PC-3 (cell line): ENCODE measurements at places on chromosomes 16 and 17. TPM values are rescaled to one million over a fixed set of nuclear protein-coding genes. Genes with fewer than 3 reads are reported as not detected.

GRCh38 chr16:68367030-68367429 lies 56.2 kb downstream of the PRMT7 start:
- H3K4me3 ChIP-seq, result no peak overlapping the region
- DNase-seq, result peak; percentile 35
- H3K4me1 ChIP-seq, result no peaks in the 10 kb centered on the region
- no peaks in the 10 kb centered on the region for H3K36me3 ChIP-seq

DNA sequence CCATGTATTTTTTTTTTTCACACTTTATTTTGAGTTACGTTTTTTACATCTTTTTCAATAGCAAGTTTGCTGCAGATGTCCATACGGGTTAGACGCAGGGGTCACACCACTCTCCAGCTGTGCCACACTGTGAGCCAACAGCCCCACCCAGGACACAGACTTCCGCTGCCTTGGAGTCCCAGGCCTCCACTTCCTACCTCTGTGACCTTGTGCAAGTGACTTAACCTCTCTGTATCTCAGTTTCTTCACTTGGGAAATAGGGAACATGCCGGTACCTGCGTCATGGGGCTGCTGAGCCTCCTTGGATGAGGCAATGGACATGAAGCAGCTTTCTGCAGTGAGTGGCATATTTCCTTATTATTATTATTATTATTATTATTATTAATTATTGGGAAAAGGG lies 3.3 kb upstream of the PITPNA start:
- no peak overlapping the region for H3K27ac ChIP-seq
- no peak overlapping the region for H3K4me3 ChIP-seq
- DNase-seq, result no peak
- no peaks in the 10 kb centered on the region for H3K27me3 ChIP-seq

DNA sequence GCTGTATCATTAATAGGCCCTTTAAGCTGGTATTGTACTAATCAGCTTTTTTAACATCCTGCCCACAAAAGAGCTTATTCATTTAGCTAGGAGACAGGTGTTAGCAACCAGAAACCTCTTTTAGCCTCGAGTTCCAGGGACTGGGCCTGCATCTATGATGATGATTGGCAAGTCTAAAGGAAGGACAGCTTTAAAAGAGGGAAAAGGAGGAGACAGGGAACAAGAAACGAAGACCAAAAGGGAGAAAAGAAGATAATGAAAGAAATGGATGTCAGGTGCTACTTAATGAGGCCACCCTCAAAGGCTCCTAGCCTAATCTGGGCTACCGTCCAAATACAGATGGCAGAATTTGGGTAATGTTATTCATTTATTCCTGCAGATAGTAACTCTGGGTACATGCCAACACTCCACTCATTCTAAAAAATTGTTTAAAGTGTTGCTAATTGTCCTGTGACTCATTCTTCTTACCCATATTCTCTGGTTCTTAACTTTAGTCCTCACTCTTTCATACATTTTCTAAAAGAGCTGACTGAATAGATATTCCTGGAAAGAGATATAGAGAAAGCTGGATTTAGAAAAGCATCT lies 18.7 kb upstream of the RFFL start:
- DNase-seq, result peak; percentile 89
- peaks cover 5% of the 10 kb centered on the region; the same call in 1 of the 2 replicates for H3K36me3 ChIP-seq
- peaks cover 89% of the 10 kb centered on the region for H3K4me1 ChIP-seq
- peak overlapping the region; percentile 99 for H3K27ac ChIP-seq
- H3K4me3 ChIP-seq, result peak overlapping the region; percentile 51

DNA sequence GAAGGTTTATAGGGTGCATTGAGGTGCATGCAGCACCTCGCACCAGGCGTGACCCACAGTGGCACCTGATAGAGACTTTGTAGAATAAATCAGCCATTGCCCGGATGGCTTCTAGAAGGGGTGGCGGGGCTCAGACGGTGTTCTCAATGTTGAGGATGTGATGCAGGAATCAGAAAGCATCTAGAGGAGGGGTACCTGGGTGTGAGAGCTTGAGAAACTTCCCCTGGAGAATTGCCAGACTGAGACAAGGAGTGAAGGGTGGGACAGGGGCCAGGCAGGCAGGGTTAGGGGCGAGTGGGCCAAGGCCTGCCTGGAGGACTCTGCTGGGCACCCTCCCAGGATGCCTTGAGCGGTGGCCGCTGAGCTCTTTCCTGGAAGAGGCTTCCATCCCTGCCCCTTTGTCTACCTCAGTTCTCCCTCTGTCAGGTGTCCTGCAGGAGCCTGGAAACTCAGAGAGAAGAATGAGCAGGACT lies 9.3 kb upstream of the ADGRG1 start:
- no peak for DNase-seq
- peak overlapping the region; percentile 76; the same call in 1 of the 2 replicates for H3K4me3 ChIP-seq
- peak overlapping the region; percentile 99 for H3K27ac ChIP-seq

The TNFRSF17 gene
- total RNA-seq, result not detected in 2 replicates

- no peak overlapping the region for H3K27ac ChIP-seq
- H3K4me3 ChIP-seq, result no peak overlapping the region
- no peak for DNase-seq
Observed at GRCh38 chr17:78658281-78658785, 81.1 kb upstream of the DNAH17 start.

DNA sequence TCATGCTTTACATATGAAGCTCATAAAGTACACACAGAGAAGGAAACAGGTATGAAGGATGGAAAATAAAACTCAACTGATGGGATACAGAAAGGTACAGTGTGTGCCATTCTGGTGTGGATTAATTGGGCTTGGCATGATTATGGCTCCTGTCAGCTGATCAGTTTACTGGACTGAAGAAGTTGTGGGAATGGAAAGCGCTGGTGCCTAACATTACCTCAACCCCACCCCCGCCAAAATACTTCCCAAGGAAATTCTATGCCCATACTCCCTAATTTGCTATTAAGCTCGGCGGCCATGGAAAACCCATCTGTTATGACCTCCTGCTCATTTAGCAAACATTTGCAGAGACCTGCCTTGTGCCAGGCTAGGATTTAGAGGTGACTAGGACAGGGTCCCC lies 16.6 kb upstream of the PMFBP1 start:
- H3K27me3 ChIP-seq, result no peaks in the 10 kb centered on the region
- H3K4me3 ChIP-seq, result no peak overlapping the region
- no peak for DNase-seq
- no peaks in the 10 kb centered on the region for H3K4me1 ChIP-seq
- no peak overlapping the region for H3K27ac ChIP-seq

The TADA2A gene
- total RNA-seq, result 12.7 and 16.5 TPM in 2 replicates

GRCh38 chr17:75087558-75088453 lies at the start of gene SLC16A5:
TSS of gene SLC16A5 (plus strand) at chr17:75087954. CDS start at chr17:75093637, 5,683 bp downstream.
- no peak within 1 kb of the TSS for H3K27ac ChIP-seq
- H3K27me3 ChIP-seq, result no peaks in the 10 kb centered on the region
- peaks cover 20% of the 10 kb centered on the region for H3K4me1 ChIP-seq
- H3K36me3 ChIP-seq, result no peaks in the 10 kb centered on the region
- DNase-seq, result no peak
- H3K4me3 ChIP-seq, result no peak within 1 kb of the TSS

The TRAPPC2L gene
- 42.0 and 77.5 TPM in 2 replicates for total RNA-seq

DNA sequence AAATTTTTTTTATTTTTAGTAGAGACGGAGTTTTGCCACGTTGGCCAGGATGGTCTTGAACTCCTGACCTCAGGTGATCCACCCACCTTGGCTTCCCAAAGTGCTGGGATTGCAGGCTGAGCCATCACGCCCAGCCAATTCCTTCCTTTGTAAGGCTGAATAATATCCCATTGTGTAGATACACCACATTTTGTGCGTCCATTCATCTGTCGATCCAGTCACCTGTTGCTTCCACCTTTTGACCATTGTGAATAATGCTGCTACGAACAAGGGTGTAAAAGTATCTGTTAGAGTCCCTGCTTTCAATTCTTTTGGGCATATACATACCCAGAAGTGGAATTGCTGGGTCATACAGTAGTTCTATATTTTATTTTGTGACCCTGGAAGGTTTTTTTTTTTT lies 15.3 kb downstream of the TRPV2 start:
- no peaks in the 10 kb centered on the region for H3K27me3 ChIP-seq
- H3K36me3 ChIP-seq, result no peaks in the 10 kb centered on the region
- no peak overlapping the region for H3K27ac ChIP-seq
- H3K4me3 ChIP-seq, result no peak overlapping the region
- H3K4me1 ChIP-seq, result no peaks in the 10 kb centered on the region
- no peak for DNase-seq

- H3K4me3 ChIP-seq, result no peak overlapping the region
- DNase-seq, result no peak
- no peaks in the 10 kb centered on the region for H3K36me3 ChIP-seq
- no peaks in the 10 kb centered on the region for H3K27me3 ChIP-seq
- no peak overlapping the region for H3K27ac ChIP-seq
- peaks cover 4% of the 10 kb centered on the region; the same call in 1 of the 2 replicates for H3K4me1 ChIP-seq
Observed at GRCh38 chr17:1930337-1930645, 94.8 kb downstream of the RTN4RL1 start.

The CHD9NB gene
- total RNA-seq, result 0.40 TPM in 1 of 2 replicates, not detected in the other

GRCh38 chr17:62725791-62726249 lies 82.3 kb downstream of the MARCHF10 start:
- no peaks in the 10 kb centered on the region for H3K27me3 ChIP-seq
- DNase-seq, result peak; percentile 87
- no peak overlapping the region for H3K27ac ChIP-seq
- H3K4me3 ChIP-seq, result no peak overlapping the region
- no peaks in the 10 kb centered on the region for H3K36me3 ChIP-seq

DNA sequence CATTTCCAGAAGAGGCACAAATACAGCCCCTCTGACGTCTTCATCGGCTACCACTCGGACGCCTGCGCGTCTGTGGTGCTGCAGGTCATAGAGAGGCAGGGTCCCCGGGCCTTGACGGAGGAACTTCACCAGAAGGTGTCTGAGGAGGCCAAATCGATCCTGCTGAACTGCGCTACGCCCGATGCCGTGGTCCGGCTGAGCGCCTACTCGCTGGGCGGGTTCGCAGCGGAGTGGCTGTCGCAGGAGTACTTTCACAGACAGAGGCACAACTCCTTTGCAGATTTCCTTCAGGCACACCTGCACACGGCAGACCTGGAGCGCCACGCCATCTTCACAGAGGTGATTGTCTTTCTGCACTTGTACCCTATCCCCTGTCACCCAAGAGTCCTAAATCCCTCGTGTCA lies 67.0 kb upstream of the ENDOV start:
- H3K36me3 ChIP-seq, result peaks cover 80% of the 10 kb centered on the region
- no peak overlapping the region for H3K27ac ChIP-seq
- no peaks in the 10 kb centered on the region for H3K27me3 ChIP-seq
- H3K4me1 ChIP-seq, result no peaks in the 10 kb centered on the region; the same call in 1 of the 2 replicates

The LRRC37A gene
- total RNA-seq, result 1.1 and 2.4 TPM in 2 replicates
